Urinary bladder (tissue), 4 donors: ENCODE measurements at places on chromosomes 7 and 10. TPM values are rescaled to one million over a fixed set of nuclear protein-coding genes. Genes with fewer than 3 reads are reported as not detected.

DNA sequence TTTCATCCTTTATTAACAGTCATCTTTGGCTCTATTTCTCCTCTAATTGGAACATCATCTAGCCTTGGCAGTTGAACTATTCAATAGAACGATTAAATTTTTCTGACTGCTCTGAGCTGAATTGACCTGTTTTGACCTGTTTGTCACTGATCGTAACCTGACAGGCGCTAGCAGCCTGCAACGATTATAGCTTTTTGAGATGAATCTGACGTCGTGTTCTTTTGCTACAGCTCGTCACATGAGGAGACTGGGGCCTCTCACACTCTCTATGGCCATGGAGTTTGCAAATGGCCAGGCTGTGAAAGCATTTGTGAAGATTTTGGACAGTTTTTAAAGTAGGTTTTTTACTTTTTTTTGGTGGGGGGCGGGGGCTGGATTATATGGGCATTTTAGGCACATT is 229.8 kb downstream of the FOXP2 start:
- no peak for DNase-seq

The FAM24B gene
- polyA plus RNA-seq: 1.8 TPM

The AKR1C8 gene
- polyA plus RNA-seq: not detected

The FANK1 gene
- polyA plus RNA-seq: 1.5 TPM

DNA sequence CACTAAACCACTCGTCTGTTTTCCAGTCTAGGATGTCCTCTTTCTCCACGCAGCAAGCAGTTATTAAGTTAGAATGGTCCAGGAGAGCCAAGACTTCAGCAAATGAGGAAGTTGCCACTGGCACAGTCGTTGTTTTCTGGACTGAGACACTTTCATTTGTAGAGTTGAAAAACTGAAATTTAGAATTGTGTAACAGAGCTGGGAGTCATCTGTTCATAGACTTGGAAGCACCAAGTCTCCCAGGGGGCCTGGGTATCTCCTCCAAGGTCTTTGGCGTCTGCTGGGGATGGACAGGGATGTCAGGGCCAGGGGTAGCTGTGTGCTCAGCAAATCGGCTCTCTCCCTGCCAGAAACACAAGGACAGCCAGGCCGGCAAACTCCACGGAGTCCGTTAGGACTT is 208.4 kb downstream of the FANK1 start:
- DNase-seq: no peak

- peak; percentile 48 for DNase-seq
Measured at GRCh38 chr10:78215645-78216044, 182.0 kb downstream of the RPS24 start.
